ENCODE measurements at places on chromosomes 13 and 19.

DNA sequence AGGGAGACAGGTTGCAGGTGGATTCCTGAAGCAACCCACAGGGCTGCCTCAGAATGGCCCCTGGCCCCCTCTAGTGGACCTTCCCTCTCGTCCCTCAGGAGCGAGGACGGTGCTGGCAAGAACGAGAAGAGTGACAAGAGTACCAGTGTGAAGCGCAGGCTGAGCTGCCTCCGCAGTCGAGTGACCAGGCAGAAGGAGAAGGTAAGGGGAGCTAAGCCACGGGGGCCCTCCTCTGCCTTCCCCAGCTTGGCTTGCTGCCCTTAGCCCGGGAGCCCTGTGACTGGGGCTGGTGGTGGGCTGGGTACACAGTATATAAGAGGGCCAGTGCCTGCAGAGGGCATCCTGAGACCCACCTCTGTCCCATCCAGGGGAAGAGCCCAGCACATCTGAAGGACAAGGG, 34.0 kb downstream of the ARHGEF18 start:
- DNase-seq, result no peak

DNA sequence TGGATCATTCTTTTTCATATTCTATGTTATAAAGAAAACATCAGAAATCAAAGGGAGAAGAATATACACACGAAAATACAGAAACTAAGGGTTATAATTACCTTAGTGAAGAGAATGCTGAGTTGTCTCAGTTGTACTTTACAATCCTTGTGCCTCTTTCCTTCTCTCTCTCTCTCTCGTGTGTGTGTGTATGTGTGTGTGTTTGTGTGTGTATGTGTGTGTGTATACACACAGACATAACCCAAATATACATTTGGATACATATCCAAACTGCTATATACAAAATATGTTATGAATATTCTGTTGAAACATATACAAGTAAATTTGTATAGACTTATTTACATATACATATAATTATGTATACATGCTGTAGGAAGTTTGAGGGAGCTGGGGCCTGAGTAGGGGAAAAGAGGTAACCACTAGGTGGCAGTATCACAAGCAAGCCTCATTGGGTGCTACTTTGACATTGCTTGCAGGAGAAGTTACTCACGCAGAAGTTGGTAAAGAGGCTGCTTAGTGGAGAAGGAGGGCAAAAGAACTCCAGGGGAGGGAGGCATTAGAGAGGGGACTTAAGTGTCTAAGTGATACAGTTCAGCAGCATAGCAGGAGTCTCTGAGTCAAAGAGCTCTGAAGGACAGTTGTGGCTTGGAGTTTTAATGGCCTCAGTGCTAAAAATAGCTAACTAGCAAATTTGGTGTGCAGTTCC, 465.1 kb upstream of the PCDH20 start:
- DNase-seq, result no peak

DNA sequence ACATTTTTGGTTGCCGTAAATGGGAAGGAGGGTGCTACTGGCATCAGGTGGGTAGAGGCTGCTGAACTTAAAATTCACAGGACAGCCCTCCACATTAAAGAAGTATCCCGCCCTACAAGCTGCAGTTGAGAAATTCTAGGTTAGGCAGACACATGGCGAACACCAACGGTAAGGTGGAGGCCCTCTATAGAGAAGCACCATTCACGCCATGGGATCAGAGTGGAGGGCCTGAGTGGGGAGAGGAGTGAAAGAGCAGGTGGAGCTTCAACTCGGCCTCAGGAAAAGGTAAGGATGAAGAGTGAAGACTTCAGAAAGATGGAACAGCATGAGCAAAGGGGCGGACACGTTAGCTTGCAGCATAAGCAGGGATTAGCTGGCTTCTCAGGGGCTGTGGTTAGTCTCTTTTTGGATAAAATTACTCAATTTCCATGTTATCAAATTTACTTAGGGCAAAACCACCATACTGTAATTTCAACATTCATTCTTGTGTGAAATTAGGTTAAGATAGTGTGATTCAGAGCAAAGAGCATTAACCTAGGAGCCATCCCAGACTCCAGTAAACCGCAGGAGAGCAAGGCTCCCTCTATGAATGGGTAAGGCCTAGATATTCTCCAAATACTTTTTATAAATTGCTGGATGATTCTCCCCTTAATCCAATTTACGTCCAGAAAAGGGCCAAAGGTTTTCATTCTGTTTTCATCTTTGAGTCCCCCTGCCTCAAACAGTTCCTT, 1.2 kb downstream of the EEF1AKMT1 start:
- no peak for DNase-seq

GRCh38 chr13:38819053-38819452, 132.2 kb downstream of the FREM2 start:
- DNase-seq, result peak; percentile 24

GRCh38 chr19:12075538-12076139, 11.1 kb downstream of the ZNF844 start:
- DNase-seq, result no peak

DNA sequence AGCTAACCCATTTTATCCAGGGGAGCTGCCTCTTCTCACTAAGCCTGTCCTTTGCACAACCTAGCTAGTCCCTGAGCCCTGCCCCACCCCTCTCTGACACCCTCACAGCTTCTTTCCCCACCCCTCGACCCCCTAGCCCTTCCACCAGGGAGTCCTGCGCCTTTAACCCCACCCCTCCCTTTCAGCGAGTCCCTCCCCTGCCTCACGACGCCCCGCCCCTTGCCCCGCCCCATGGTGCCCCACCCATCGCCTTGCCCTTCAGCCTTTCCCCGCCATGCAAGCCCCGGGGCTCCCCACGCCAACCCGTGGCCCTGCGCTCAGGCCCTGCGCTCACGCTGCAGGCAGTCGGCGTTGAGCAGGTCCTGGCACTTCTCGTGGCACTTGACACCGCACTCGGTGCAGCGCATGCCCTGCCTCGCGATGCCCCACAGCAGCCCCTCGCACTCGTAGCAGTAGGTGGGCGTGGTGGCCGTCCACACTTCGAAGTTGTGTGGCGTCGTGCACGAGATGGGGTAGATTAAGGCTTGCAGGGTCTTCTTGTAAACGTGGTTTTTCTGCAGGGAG, 40.0 kb downstream of the UNC13A start:
- DNase-seq, result no peak

Measured in femur (tissue), 1 donor.